A549 (cell line): ENCODE measurements at places on chromosomes 7 and 10. TPM values are rescaled to one million over a fixed set of nuclear protein-coding genes. Genes with fewer than 3 reads are reported as not detected.
A peak's percentile ranks its signal among the peaks of the same experiment; 100 is the strongest.

DNA sequence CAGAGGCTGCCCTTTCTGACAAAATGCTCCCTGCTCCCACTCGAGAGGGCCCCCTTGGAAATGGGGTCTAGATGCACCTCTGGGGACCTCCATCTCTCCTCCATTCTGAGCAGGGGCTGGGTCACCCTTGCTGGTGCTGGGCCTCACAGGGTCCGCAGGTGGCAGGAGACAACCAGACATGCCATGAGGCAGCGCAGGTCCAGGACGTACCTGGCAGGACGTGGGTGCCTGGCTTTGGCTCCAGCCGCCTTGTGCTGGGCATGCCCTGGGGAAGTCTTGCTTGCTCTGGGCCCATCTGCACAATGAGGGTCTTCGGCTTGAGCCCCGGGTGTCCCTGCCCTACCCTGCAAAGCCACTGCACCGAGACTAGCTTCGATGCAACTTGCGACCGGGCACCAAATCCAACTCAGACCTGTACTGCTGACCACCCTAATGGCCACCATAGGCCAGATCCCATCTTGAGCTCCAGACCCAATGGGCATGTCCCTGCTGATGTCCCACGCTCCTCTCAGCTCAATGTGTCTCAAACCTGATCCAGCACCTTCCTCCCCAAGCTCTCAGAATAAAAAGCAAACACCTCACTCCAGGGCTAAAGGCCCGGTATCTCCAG lies 107.0 kb downstream of the FAM53B start:
- no peak for DNase-seq

- no peak for DNase-seq
These were observed 133.8 kb upstream of the KCNMA1 start for GRCh38 chr10:77771450-77771849.

GRCh38 chr7:7696458-7697119 lies 21.8 kb downstream of the RPA3 start:
- DNase-seq, result no peak

- no peak for DNase-seq
These were observed 45.4 kb upstream of the STOX1 start for GRCh38 chr10:68781613-68782574.

- no peak for DNase-seq
These were observed 14.8 kb downstream of the STEAP1B start for GRCh38 chr7:22485189-22485588.

- DNase-seq, result no peak
These were observed 2.0 kb downstream of the PIP4K2A start for GRCh38 chr10:22712211-22712955.

- DNase-seq, result no peak
These were observed 46.2 kb downstream of the PRPF18 start for GRCh38 chr10:13632884-13633440.

- DNase-seq, result no peak
These were observed 24.4 kb upstream of the PPIF start for GRCh38 chr10:79322616-79323543.

DNA sequence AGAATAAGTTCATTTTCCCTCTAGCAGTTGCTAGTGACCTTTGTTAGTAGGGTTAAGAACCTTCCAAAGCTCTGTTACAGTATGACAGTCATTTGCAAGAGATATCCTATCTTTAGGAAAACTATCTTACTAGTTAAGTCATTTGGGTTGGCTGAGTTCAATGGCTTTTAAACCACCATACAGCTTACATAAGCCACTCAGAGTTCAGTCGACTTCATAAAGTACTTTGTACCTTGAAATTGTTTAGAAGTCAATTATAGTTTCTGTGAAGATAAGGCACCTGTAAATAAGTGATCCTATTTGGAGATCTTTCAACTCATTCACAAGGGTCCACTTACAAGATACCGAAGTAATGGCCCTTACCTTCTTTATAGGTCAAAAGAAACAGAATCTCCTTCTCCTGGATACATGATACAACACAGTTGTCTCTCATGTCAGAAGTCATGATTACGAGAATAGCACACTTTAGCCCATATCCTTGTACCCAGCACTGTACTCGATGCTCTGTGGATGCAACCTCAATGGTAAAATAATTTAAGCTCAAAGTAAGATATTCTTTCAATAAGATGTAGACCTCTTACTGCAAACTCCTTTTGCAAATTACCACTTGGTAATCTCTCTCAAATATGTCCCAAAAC lies 11.9 kb upstream of the ABCC2 start:
- no peak for DNase-seq

- DNase-seq, result peak; percentile 85
These were observed 242.7 kb upstream of the SEMA3C start for GRCh38 chr7:81161451-81162075.

DNA sequence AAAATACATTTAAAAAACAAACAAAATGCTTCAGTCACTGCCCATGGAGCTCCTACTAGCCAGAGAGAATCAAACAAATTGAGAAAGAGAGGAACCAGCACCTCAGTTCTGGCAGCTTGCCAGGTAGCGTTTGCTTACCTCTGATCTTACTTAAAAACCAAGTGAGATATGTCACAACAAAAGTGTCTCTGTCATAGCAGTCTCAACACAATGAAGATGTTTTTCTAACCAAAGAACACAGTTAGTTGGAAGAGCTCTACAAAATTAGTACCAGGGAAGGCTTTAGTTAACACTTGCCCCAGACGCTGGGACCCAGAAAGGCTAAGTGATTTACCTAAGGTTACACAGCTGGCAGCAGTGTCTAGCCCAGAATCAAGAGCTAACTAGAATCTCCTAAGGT lies 3.4 kb downstream of the DOCK4 start:
- no peak for DNase-seq

GRCh38 chr7:148286150-148286549 lies 304.4 kb upstream of the C7orf33 start:
- DNase-seq, result peak; percentile 20

Gene VSTM2A
- polyA plus RNA-seq, result not detected in 3 replicates

Gene EIF4H
- polyA plus RNA-seq, result 343 to 377 TPM (median 361 TPM) in 3 replicates

Gene GPR22
- polyA plus RNA-seq, result not detected in 3 replicates

Gene MRC1
- polyA plus RNA-seq, result 0.01 to 0.03 TPM in 2 of 3 replicates, not detected in the other

Gene GHRHR
- polyA plus RNA-seq, result not detected in 3 replicates
